ENCODE measurements at places on chromosomes 2 and 18.
A peak's percentile ranks its signal among the peaks of the same experiment; 100 is the strongest.

DNA sequence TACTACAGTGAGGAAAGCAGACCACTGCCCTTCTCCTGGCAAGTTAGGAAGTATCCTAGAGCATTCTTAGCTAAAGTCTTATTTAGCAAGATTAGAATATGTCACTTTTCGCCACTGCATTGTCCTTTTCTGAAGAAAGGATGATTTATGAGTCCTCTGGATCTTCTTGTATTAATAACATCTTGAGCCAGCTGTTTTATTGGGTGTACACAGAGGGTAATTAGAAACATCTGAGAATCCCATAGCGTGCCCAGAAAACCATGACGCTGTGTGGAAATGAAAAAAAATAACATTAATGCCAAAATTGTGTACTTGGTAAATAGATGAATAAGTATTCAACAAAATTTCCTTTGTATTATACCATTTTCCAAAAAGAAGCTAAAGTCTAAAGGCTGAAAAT, 198.7 kb downstream of the LTBP1 start:
- DNase-seq, result peak; percentile 51

- no peak for DNase-seq
Observed at GRCh38 chr2:191578031-191578430, 99.9 kb upstream of the NABP1 start.

DNA sequence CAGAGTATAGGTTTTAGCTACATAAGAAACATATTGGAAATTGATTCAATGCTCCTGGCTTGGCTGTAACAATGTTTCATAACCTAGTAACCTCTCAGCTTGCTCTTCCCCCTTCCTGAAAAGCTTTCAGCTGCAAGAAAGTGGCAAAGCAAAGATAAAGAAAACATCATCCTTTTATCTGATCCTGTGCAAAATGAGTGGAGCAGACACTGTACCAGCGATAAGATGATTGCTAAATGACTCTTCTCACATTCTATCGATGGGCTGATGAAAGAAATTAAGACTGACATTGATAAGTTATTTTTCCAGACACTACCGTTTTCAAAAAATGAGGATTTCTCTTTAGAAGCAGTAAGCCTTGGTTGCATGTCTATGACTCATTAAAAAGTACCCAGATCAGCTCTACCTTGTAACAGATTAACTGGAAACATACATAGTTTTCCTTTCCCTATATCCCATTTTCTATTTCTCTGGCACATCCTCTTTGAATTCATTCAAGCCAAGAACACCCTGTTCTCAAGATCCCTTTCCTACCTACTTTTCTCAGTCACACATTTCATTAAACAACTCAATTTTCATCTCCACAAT, 87.1 kb upstream of the LYPD1 start:
- DNase-seq, result no peak

GRCh38 chr18:8029061-8029460, 461.9 kb downstream of the PTPRM start:
- no peak for DNase-seq

DNA sequence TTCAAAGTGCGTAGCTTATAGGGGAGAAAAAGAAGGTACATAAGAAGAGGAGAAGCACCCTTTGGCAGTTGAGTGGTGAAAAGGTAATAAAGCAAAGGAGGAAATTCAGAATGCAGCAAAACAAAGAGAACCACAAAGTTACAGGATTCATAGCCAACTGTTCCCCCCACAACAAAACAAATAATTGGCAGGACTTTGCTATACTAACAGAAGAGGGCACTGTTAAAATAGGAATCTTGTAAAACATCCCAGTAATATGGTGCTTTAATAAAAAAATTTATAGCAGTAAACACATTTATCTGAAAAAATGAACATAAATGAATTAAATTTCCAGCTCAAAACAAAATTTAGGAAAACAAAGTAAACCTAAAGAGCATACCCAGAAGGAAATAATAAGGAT, 42.3 kb downstream of the R3HDM1 start:
- no peak for DNase-seq

GRCh38 chr2:27123302-27124150, at the start of gene ABHD1:
TSS of gene ABHD1 (plus strand) at chr2:27123815. CDS start at chr2:27123949, 134 bp downstream.
- no peak for DNase-seq

DNA sequence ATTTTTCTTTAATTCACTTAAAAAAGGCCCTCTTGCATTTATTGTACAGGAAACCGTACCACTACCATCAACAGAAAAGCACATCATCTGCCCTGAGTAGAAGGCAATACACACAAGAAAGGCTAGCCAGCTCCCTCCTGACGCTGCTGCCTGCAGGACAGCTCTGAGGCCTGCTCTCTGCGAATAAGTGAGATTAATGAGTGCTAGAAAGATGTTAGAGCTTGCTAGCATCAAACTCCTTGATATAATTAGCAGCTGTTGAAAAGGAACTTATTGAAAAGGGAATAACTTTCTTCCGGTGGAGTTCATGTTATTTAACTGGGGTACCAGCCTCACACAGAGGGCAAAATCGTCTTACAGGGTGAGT, 56.1 kb downstream of the INHBB start:
- no peak for DNase-seq

GRCh38 chr2:45892425-45892745, 240.9 kb downstream of the PRKCE start:
- DNase-seq, result no peak
